ENCODE measurements at places on chromosomes 6 and 20.

- DNase-seq = no peak
Observed at GRCh38 chr6:106118835-106119431, 32.8 kb downstream of the PRDM1 start.

DNA sequence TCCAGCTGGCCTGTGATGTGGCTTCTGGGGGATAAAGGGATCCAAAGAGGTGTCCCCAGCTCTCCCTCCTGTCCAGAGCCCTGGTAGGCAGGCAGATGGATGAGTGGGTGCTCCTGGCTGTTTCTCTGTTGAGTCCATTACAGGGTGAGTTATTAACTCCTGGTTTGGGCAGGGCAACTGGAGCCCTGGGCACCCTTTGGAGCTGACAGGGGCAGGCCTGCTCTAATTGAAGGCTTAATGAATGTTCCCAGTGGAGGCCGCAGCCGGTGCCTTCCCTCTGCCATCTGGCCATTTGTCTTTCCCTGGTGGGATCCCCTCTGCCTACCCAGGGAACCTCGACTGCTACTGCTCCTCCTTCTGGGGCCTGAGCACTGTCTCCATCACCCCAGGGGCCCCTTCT, 44.7 kb upstream of the MLN start:
- peak; percentile 80 for DNase-seq

DNA sequence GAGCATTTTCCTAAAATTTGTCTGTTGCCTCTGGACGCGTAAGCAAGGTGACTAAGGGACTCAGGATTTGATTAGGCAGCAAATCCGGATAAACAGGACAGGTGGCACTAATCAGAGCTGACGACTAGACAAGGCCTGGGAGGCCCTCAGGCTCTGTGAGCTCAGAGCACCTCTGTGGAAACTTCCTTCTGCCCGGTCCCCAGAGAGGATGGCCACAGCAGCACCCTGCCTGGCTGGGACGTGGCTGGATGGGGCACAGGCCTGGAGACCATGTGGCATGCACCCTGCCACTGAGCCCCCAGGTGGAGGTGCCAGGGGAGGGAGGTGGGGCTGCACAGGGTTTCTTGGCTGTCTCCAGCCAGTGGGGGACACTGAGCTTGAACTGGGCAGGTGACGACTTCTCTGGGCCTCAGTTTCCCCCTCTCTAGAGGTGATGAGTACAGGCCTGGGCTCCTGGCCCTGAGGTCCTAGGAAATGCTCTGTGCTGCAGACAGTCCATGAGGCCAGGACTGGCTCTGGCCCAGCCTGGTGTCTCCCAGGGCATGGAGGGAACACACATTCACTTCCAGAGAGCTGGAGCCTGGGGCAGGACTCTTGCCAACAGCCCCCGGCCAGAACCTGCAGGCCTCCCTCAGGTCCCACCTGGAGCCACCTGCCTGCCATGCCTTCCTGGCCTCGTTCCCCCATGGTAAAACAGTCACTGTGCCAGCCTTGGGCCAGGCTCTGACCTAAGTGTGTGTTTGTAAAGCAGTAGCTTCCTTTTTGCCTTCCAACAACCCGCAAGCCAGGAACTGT, 39.6 kb upstream of the STX16 start:
- DNase-seq = no peak

DNA sequence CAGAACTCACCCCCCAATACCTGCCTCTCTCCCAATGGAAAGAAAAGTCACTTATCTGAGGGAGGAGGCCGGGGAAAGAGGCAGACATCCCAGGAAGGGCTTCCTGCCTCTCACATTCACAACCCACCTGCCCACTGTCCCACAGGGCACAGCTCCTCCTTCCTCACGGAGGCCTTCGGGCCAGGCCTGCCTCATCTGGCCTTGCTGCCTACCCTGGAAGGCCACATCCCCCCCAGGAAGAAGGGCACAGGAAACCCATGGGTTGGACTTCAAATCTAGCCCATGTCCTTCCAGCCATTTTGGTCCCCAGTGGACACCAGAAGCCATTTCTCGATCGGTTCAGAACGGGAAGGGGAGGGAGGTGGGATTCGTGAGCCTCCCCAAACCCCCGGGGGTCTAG, 162.0 kb downstream of the PREX1 start:
- no peak for DNase-seq

DNA sequence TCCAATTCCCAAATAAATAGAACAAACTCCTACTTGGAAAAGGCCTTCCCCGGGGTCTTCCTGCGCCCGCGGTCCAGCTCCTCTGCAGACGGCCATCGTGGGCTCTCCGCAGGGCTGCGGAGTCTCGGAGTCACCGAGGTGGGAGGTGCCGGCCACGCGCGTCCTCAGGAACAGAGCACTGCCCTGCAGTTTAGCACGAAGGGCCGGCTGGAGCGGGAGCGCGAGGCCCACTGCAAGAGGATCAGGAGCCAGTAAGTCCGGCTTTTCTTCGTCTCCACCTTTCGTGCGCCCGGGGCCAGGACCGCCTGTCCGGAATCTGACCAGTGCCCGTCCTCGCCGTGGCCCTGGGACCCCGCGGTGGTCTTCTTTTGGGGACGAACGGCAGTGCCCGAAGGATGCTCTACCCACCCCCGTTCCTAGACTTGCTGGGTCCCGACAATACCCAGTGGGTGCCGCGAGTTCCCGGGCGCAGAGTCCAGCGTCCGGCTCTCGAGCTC, 1.4 kb downstream of the BHLHE23 start:
- DNase-seq = no peak

GRCh38 chr6:125182237-125183008, 28.9 kb downstream of the TPD52L1 start:
- no peak for DNase-seq

- no peak for DNase-seq
Observed at GRCh38 chr20:62405108-62405980, 1.7 kb downstream of the CABLES2 start.

DNA sequence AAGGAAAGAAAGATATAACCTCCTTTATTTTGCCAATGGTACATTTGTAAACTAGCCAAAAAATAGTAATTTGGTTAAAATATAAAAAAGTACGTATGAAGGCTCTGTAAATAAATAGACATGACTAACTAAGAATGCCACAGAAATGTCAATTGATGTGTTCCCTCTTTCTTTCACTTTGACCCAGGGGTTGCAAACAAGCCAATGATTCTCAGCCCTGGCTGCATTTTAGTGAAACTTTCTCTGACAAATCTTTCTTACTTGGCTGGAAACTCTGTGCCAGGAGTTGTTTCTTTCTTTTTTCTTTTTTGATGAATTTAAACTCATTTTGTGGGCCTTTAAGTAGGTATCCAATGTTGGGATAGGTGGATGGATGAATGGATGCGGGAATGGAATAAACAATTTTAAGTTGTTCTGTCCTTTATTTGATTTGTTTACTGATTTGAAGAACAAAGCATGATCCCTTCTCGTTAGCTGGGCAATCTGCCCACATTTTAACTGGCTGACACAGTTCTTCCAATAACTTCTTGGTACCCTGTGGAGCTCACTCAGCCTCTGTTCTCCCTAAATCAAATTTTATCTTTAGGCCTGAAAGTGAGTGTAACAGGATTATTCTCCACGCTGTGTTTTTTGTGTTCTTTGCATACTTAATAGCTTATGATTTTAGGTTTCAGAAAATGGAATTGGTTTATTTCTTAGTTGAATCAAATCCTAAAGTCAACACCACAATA, 58.6 kb upstream of the GCLC start:
- no peak for DNase-seq

Measured in DMS 273 treated with DMSO at 0.1 percent for 48 hours (cell line).